ENCODE measurements at places on chromosomes 7 and 10.

- no peak for DNase-seq
Measured at GRCh38 chr7:129690701-129691100, 79.2 kb downstream of the NRF1 start.

DNA sequence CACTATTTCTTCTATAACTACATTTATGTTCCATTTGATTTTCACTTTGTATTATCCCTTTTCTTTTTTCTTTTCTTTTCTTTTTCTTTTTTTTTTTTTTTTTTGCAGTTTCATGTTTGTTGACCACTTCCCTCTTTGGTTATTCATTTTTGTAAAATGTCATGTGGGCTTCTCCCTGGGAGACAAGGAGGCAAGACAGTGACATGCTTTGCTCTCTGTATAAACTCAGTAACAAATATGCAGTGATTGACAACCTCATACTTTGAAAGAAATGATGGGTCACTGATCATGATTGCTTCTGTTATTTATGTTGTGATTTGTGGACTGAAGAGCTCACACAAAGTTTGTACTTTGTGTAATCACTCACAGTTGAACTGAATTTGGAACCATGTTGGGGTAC lies 90.2 kb upstream of the ABI1 start:
- DNase-seq, result no peak

- DNase-seq, result no peak
Measured at GRCh38 chr10:43943119-43943817, 294.6 kb upstream of the ZNF32 start.

DNA sequence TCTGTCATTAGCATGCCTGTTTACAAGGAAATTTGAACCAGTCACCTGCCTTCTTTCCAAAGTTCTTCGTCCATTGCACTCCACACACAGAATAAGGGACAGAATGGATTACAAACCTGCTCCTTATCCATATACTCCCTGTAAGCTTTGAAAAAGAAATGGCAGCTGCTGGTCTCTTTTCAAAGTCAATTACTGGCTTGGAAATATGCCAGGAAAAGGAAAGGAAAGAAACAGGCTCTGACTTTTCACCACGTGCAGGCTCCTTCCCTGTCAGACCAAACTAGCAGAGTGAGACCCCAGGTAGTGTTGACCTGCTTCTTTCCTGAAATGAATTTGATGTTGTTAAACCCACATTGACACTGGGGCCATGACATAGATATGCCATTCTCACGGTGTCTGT lies 84.5 kb downstream of the LHFPL3 start:
- no peak for DNase-seq

GRCh38 chr10:71880425-71881306 lies 29.6 kb upstream of the PSAP start:
- DNase-seq, result no peak

- no peak for DNase-seq
Measured at GRCh38 chr7:157752832-157753291, 416.1 kb downstream of the DNAJB6 start.

DNA sequence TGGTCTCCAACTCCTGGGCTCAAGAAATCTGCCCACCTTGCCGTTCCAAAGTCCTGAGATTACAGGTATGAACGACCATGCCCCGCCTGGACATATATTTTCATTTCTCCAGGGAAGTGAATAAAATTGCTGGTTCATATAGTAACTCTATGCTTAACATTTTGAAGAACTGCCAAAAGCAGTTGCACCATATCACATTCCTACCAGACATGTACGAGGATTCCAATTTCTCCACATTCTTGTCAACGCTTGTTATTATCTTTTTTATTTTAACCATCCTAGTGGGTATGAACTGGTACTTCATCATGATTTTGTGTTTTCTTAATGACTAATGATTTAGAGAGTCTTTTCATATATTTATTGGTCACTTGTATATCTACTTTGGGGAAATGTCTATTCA lies 21.9 kb upstream of the CPN1 start:
- DNase-seq, result no peak
